ENCODE measurements at places on chromosomes 6 and 20.
A peak's percentile ranks its signal among the peaks of the same experiment; 100 is the strongest.

GRCh38 chr6:44468835-44469234, 81.3 kb downstream of the CDC5L start:
- no peak for DNase-seq

GRCh38 chr6:23656255-23657194, 469.5 kb upstream of the NRSN1 start:
- DNase-seq: no peak

GRCh38 chr20:64049060-64049877, at the start of gene SOX18:
Gene SOX18, minus strand, starts transcription at chr20:64049639. Its CDS starts 123 bp downstream, at chr20:64049516.
- DNase-seq: no peak

- DNase-seq: no peak
These were observed 308.1 kb downstream of the KHDRBS2 start for GRCh38 chr6:61977947-61978346.

GRCh38 chr6:56345376-56345995, 98.1 kb upstream of the COL21A1 start:
- DNase-seq: no peak

DNA sequence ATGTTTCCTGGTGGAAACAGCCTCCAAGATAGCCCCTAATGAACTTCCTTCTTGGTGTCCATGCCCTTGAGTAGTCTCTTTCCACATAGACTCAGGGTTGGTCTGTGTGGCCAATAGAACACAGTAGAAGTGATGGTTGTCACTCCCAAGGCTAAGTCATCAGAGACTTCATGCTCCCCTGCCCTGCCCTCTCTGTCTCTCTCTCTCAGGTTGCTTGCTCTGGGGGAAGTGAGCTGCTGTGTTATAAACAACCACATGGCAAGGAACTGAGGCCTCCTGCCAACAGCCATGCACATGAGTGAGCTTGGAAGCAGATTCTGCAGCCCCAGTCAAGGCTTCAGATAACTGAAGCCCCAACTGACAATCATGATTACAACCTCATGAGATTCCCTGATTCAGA, 85.3 kb upstream of the SLC22A16 start:
- DNase-seq: no peak

DNA sequence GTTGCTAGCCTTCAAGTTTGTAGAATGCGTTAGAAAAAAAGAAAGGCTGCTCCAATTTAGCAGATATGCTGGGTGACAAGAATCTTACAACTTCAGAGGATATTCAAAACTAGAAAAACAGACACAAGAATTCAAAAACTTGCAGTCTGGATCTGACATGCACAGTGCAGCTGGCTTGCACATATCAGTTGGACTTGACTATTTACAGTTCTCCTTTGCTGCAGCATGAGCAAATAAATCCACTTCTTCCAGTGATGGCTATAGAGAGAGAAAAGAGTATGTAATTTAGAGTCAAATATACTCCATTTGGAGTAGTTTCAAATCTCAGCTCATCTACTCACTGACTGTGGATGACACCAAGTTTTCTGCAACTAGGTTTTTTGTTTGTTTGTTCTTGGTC, 247.0 kb downstream of the RIMS1 start:
- DNase-seq: no peak

GRCh38 chr6:134081506-134081905, 29.1 kb upstream of the SLC2A12 start:
- DNase-seq: no peak

- DNase-seq: no peak
These were observed 152.4 kb downstream of the ADAT2 start for GRCh38 chr6:143298071-143298470.

GRCh38 chr20:50562262-50562701, 52.1 kb downstream of the PTPN1 start:
- DNase-seq: no peak

DNA sequence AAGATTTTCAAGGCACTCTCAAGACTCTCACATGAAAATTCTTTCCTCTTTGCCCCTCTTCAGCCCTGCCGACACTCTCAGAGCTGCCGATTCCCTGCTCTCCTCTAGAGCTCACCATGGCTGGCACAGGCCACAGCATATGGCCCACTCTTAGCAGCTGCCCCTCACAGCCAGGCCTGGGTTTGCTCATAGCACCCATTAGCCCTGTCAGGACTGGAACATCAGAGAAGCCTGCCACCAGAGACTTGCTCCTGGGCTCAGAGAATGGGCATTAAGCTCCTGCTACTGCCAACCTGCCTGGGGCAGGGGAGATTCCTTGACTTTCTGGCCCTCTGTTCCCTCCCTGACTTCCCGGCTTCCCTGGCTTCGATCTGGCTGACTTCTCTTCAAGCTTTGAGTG, 96.7 kb downstream of the LRFN2 start:
- DNase-seq: no peak

- DNase-seq: no peak
These were observed 699 bp upstream of the HSPA1B start for GRCh38 chr6:31826793-31827285.

DNA sequence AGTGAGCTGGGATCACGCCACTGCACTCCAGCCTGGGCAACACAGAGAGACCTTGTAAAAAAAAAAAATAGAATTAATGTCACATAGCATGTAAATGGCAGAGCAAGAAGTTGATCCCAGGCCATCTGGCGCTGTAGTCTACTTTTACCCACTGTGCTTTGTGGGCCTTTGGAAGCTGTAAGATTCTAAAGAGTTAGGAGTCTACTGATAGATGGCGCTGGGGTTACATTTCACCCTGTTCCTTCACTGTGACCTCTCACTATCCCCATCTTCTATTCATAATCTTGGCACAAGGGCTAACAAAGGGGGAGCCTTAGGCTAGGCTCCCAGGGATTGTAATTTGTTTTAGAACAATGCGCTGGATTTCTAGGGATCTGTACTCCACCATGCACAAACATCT, 24.4 kb downstream of the SIRPD start:
- no peak for DNase-seq

GRCh38 chr6:11329726-11330412, 97.4 kb upstream of the NEDD9 start:
- DNase-seq: no peak

GRCh38 chr6:18472941-18473340, 85.8 kb downstream of the RNF144B start:
- DNase-seq: no peak

- no peak for DNase-seq
These were observed 27.1 kb downstream of the TASP1 start for GRCh38 chr20:13611611-13612125.

DNA sequence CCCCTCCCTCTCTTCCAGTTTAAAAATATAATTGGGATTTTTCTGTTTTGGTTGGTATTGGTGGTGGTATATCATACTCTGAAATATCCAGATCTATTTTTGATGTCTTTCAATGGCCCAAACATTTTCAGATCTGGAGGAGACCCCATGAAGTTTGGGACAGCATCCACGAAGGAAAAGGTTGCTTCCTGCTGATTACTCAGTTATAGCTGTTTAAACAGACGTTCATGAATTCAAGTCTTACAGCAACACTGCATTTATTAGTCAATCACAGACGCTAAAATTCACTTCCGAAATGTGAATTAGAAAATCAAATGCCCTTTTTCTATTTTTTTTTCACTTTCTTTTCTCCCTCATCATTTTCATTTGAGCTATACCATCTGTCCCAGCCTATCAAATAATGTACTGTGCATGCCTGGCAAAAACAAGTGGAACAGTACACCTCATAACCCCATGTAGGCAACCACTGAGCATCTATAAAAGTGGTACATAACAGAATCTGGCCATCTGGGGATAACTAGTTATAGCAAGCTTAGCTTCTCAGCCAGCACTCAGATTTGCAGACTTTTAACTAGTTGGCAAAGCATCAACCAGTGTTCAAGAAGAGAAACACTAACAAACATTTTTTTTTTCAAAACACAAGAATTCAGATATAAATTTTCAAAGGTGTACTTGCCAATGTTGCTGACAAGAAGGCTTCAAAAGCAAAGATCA, 124.5 kb downstream of the HIVEP2 start:
- no peak for DNase-seq

DNA sequence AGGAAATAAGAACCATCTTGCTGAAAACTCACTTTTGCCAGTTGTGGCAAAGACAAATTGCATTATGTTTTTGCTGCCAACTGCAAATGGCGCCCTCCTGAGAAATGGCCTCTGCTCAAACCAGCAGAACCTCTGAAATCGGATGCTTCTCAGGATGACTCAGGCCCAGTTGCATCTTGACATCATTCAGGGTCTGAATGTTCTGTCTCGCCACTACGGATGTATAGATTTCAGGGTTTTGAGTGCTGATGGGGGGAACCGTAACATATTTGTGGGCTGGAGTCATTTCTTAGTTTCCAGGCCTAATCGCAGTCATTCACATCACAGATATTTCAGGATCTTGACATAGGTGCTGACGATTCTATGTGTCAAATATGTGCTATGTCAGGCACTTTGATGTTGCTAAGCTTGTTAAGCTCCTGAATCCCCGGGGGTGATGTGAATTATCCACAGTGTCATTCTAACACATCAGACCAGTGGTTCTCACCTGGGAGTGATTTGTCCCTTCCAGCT, 207.1 kb downstream of the NFATC2 start:
- DNase-seq: no peak

DNA sequence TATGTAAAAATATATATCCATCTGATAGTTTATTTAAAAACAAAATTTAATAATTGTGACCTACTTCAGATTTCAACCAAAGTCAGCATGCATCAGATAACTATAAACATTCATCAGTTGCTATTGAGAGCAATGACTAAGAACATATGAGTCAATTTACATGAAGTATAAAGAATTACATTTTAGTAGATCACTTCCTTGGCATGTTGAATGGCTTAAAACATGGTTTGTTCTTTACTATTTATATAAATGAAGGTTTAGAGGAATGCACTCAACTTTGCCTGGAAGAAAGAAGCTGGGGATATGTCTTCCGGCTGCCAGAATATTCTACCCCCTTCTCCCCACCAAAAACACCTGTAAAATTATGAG, 6.4 kb upstream of the FAM217A start:
- no peak for DNase-seq

- DNase-seq: no peak
These were observed 61.9 kb downstream of the CBFA2T2 start for GRCh38 chr20:33551778-33552177.

- no peak for DNase-seq
These were observed 596.0 kb downstream of the COL12A1 start for GRCh38 chr6:74609871-74610270.

DNA sequence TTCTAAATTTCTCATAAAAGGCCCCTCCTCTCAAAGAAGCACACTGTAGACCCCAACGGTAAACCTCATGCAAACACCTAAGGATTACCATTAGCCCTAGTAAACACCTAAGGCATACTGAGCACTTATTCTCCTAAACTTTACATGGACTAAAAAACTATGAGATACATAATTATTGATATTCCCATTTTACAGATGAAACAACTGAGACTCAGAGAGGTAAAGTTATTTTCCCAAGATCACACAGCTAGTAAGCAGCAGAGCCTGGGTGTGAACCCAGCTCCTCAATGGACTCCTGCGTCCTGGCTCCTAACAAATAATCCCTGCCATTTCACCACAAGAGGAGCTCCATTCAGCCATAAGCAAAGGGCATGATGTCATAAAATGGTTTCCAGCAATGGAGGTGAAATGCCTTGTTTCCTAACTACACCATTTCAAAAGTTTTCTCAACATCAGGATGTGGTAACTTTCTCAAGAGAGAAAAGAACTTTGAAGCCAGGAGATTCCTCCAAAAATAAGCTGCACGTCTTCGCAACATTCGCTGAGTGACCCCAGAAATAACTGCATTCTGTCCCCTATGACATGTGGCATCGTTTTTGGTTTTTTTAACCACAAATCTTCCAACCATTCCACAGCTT, 4.1 kb downstream of the ATP9A start:
- DNase-seq: no peak

DNA sequence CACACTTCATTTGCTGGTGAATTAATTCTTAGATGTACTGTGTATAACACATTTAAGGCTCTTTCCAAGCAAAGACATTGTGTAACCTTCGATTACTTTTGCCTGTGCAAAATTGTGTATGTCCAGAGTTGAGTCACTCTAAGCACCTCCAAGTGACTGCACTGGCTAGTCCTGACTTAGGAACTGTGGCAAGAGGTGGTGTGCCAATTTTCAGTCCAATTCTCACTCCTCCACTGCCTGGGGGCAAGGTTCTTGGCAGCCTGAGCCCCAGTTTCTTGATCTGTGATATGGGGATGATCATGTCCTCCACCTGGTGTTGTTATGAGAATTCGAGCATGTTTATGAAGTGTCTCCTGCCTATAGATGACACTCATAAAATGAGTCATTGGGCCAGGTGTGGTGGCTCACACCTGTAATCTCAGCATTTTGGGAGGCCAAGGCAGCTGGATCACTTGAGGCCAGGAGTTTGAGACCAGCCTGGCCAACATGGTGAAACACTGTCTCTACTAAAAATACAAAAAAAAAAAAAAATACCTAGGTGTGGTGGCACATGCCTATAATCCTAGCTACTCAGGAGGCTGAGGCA, 105.3 kb upstream of the CDYL start:
- no peak for DNase-seq

DNA sequence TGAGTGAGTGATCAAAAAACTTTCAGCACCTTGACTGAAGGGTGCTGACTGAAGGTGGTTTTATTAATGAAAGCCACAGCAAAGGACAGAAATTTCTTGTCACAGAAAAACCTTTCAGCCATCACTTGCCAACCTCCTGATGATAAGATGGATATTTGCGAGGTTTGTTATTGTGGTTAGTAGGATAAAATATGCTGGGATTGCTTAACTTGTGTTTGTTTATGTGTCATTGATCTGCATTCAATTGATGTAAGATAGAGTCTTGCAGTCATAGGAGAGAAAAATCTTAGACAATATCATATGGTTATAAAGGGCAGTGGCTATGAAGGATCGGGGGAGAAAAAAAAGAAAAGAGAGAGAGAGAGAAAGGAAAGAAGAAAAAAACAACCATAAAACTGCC, 1.2 kb downstream of the TSBP1 start:
- no peak for DNase-seq

- no peak for DNase-seq
These were observed 6.1 kb upstream of the OSBPL2 start for GRCh38 chr20:62232194-62232593.

DNA sequence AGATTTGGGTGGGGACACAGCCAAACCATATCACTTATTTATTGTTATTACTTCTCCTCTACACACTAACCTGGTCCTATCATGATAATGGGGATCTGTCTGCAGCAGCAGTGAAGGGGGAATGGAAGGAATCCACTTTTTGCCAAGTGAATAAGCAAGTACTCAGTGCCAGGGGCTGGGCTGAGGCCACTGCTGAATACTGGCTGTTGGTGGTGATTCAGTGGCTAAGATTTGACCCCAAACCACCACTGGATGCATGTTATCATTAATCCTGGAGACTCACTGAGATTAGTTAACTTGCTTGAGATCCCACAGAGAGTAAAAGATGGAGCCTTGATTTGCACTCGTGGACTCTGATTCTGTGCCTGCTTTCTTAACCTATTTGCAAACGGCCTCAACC, 127.7 kb downstream of the TSHZ2 start:
- no peak for DNase-seq

- DNase-seq: no peak
These were observed 593.4 kb downstream of the UTRN start for GRCh38 chr6:144878577-144878976.

GRCh38 chr6:68776354-68776753, 141.3 kb downstream of the ADGRB3 start:
- no peak for DNase-seq

GRCh38 chr6:150072201-150072600, 3.3 kb upstream of the ULBP3 start:
- DNase-seq: peak; percentile 19

- no peak for DNase-seq
These were observed 84.3 kb downstream of the FILIP1 start for GRCh38 chr6:75409286-75409685.

GRCh38 chr6:167699141-167699931, 127.4 kb upstream of the AFDN start:
- peak; percentile 3 for DNase-seq

All from activated CD8-positive, alpha-beta memory T cell treated with anti-CD3 and anti-CD28 coated beads for 1 hour (primary cell).